ENCODE measurements at places on chromosomes 4 and X. TPM values are rescaled to one million over a fixed set of nuclear protein-coding genes. Genes with fewer than 3 reads are reported as not detected.

GRCh38 chr4:56575820-56576429 lies 70.3 kb downstream of the ARL9 start:
- no peaks in the 10 kb centered on the region for H3K27me3 ChIP-seq
- H3K27ac ChIP-seq, result no peak overlapping the region
- DNase-seq, result no peak
- no peaks in the 10 kb centered on the region for H3K4me1 ChIP-seq
- H3K4me3 ChIP-seq, result no peak overlapping the region

- peaks cover 26% of the 10 kb centered on the region for H3K4me1 ChIP-seq
- peak overlapping the region; percentile 56 for H3K27ac ChIP-seq
- no peak overlapping the region for H3K4me3 ChIP-seq
- H3K27me3 ChIP-seq, result no peaks in the 10 kb centered on the region
- H3K36me3 ChIP-seq, result peaks cover 26% of the 10 kb centered on the region
Measured at GRCh38 chr4:39970671-39971640, 6.8 kb downstream of the PDS5A start.

- H3K27ac ChIP-seq, result no peak overlapping the region
- H3K36me3 ChIP-seq, result no peaks in the 10 kb centered on the region
- no peak for DNase-seq
- H3K4me1 ChIP-seq, result no peaks in the 10 kb centered on the region
- no peak overlapping the region for H3K4me3 ChIP-seq
Measured at GRCh38 chr4:24816797-24817196, 21.4 kb downstream of the SOD3 start.

GRCh38 chr4:101306764-101307615 lies 40.3 kb downstream of the PPP3CA start:
- H3K4me3 ChIP-seq, result peak overlapping the region; percentile 15
- no peaks in the 10 kb centered on the region for H3K27me3 ChIP-seq
- no peak for DNase-seq
- peaks cover 28% of the 10 kb centered on the region for H3K4me1 ChIP-seq

DNA sequence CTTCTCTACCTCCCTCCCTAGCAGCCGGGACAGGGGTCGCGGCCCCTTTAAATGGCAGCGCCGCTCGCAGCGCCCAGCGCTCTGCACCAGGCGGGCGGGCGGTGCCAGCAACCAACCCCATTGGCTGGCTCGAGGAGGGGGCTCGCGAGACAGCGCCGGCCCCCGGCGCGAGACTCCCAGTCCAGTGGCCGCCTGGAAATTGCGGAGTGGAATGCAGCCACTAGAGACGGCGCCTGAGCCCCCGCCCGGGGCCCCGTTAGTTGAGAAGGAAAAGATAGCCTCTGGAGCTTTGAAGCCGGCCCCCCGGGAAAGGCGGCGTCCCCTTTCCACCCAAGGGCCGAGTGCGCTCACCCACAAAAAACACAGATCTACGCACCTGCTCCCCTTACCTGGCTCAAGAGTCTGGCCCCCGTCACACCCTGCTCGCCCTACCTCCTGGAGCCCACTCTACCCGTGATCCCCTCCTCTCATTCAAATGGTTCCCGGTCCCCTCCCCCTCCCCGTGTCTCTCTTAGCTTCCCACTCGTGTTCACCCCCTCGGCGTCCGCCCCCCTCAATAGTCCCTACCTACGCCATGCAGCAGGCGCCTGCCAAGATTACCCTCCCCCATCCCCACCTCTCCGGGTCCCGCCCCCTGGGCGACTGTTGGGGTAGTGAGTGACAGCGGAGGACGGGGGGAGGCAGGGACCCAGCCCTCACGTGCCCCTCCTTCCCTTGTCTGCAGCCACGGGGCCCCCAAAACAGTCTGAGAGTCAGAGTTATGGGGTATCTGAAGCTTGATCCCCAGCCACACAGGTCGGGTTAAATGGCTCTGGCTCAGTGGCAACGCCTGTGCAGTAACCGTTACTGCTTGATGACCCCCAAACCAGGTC lies at the start of gene ZMYM3:
ZMYM3 (minus strand) TSS at position 49 of the 872 bp plus-strand sequence. CDS start 885 bp downstream, outside the sequence.
- peak; percentile 93 for DNase-seq
- peak within 1 kb of the TSS; percentile 63 for H3K4me3 ChIP-seq
- H3K27me3 ChIP-seq, result no peaks in the 10 kb centered on the region
- H3K4me1 ChIP-seq, result no peaks in the 10 kb centered on the region
- peak within 1 kb of the TSS; percentile 81 for H3K27ac ChIP-seq

- no peak for DNase-seq
- no peak overlapping the region for H3K4me3 ChIP-seq
- no peaks in the 10 kb centered on the region for H3K27me3 ChIP-seq
- no peaks in the 10 kb centered on the region for H3K4me1 ChIP-seq
- no peak overlapping the region for H3K27ac ChIP-seq
- no peaks in the 10 kb centered on the region for H3K36me3 ChIP-seq
Measured at GRCh38 chr4:92232566-92232965, 71.2 kb upstream of the GRID2 start.

DNA sequence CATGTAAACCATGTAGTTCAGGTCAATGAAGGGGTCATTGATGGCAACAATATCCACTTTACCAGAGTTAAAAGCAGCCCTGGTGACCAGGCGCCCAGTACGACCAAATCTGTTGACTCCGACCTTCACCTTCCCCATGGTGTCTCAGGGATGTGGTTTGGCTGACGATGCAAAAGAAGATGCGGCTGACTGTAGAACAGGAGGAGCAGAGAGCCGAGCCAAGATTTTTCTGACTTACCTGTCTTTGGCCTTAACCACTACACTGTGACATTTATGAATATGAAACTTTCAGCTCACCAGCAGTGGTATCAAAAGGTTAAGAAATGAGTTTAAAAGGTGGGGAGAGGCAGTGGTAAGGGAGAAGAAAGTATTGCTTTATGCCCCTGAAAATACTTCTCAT lies 309.8 kb downstream of the BCOR start:
- no peak overlapping the region for H3K27ac ChIP-seq
- DNase-seq, result no peak
- H3K4me3 ChIP-seq, result no peak overlapping the region
- no peaks in the 10 kb centered on the region for H3K27me3 ChIP-seq
- no peaks in the 10 kb centered on the region for H3K36me3 ChIP-seq

DNA sequence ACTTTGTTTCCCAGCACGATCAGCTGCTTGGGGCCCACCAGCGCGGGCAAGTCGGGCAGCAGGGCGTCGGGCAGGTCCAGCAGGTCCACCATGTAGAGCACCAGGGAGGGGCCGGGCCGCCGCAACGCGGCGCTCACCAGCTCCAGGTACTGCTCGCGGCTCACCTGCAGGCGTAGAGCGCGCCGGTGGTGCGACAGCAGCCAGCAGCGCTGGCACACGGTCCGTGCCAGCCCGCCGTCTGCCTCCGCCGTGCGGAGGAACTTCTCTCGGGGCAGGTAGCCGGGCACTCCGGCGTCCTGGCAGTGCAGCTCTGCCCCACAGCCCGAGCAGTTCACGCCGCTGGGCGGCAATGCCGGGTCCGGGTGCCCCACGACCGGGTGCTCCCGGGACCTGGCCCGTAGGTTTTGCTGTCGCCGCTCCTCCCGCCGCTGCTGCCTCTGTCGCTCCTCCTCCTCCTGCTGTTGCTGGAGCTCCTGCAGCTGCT lies 527 bp downstream of the NOA1 start:
- peak; percentile 89 for DNase-seq
- H3K4me1 ChIP-seq, result peaks cover 40% of the 10 kb centered on the region
- peaks cover 24% of the 10 kb centered on the region for H3K36me3 ChIP-seq
- no peaks in the 10 kb centered on the region for H3K27me3 ChIP-seq

DNA sequence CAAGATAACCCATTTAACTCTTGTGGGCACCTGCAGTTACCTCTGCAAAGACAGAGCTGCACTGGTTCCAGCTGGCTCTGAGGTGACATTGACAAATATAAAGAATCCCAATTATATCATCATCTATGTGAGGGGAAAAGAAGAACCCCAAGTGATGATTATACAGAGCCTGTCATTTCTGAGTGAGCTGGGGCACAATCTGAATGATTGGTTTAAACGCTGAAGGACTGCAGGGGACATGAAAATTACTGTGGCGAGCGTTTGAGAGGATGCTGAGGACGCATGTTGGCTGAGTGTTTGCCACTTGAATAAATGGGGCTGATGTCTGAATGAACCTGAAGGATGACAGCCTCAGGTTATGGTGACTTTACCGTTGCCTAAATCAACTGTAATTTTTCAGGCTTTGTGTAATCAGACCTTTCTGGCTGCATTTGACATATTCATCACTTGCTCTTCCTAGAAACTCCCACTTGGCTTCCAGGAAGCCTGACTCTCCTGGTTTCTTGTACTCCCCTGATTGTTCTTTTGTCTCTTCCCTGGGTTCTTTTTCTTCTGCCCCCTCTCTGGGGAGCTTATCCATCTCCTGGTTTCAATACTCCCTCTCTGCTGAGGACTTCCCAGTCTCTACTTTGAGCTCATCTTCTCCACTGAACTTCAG lies 4.1 kb upstream of the HSD17B10 start:
- H3K4me1 ChIP-seq, result no peaks in the 10 kb centered on the region
- DNase-seq, result no peak
- no peaks in the 10 kb centered on the region for H3K36me3 ChIP-seq
- no peak overlapping the region for H3K4me3 ChIP-seq

DNA sequence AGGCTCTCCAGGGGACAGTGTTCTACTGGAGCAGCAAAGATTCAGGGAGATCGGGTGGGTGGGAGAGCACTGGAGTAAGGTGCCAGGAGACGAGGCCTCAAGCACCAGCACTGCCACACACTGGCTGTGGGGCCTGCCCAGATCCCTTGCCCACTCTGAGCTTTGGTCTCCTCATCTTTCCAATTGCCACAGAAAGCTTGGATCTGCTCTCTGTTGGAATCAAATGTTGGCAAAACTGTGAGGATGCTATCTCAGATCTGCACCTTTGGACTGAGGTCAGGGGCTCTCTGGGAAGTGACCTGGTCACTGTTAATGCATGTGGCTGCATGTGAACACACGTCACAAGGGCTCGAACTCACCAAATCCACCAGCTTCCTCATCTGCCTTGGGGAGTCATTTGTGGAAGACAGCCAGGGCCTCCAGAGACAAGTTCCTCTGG lies 1.3 kb downstream of the RIPPLY1 start:
- no peak for DNase-seq
- H3K36me3 ChIP-seq, result no peaks in the 10 kb centered on the region
- no peak overlapping the region for H3K27ac ChIP-seq
- H3K4me3 ChIP-seq, result no peak overlapping the region

DNA sequence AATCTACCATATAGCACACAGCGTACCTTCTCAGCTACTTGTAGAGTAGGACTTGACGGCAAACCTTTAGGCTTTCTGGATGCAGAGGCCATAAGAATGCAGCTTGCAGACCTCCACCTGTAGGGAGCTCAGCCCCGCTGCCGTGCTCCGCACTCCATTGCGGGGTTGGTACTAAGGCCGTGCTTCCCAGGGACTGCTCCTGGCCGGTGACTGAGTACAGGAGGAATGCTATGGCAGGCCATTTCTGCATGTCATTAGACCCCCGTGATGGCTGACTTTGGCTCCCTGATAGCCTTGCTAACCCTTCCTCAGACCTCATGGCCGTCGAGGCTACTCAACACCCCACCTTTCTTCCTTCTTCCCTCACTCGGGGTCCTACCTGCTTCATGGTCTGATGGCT lies 26.4 kb downstream of the TIGD2 start:
- H3K27me3 ChIP-seq, result no peaks in the 10 kb centered on the region
- H3K27ac ChIP-seq, result no peak overlapping the region
- no peak for DNase-seq
- H3K36me3 ChIP-seq, result no peaks in the 10 kb centered on the region
- H3K4me3 ChIP-seq, result no peak overlapping the region

GRCh38 chr4:117831060-117831683 lies 203.1 kb upstream of the NDST3 start:
- H3K4me3 ChIP-seq, result no peak overlapping the region
- H3K36me3 ChIP-seq, result no peaks in the 10 kb centered on the region
- DNase-seq, result no peak

GRCh38 chrX:119708936-119709335 lies 16.0 kb upstream of the SEPTIN6 start:
- no peak overlapping the region for H3K4me3 ChIP-seq
- no peak for DNase-seq
- no peaks in the 10 kb centered on the region for H3K36me3 ChIP-seq
- no peak overlapping the region for H3K27ac ChIP-seq
- H3K4me1 ChIP-seq, result no peaks in the 10 kb centered on the region

- H3K36me3 ChIP-seq, result peaks cover 23% of the 10 kb centered on the region
- H3K4me3 ChIP-seq, result no peak overlapping the region
- H3K4me1 ChIP-seq, result peaks cover 31% of the 10 kb centered on the region
- no peak overlapping the region for H3K27ac ChIP-seq
- DNase-seq, result no peak
Measured at GRCh38 chr4:6991771-6992557, 51.2 kb upstream of the TADA2B start.

GRCh38 chrX:3435057-3435456 lies 88.6 kb upstream of the MXRA5 start:
- DNase-seq, result no peak
- H3K27ac ChIP-seq, result no peak overlapping the region
- no peak overlapping the region for H3K4me3 ChIP-seq
- H3K36me3 ChIP-seq, result no peaks in the 10 kb centered on the region
- H3K4me1 ChIP-seq, result no peaks in the 10 kb centered on the region
- H3K27me3 ChIP-seq, result no peaks in the 10 kb centered on the region

DNA sequence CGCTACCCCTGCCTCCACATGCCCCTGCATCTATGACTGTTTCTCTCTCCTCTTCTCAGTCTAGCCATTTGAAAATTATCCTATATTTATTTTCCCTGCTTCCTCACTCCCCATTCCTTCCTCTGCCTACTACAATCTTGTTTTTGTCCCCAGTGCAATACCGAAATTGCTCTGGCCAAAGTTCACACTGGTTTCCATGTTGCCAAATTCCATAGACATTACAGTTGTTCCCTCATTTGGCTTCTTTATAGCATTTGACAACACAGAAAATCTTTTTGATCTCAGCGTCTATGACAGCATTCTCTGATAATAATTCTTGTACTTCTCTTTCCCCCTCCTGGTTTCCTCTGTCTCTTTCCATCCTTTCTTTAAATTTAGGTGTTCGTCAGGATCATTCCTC lies 99.4 kb downstream of the GPR82 start:
- H3K4me1 ChIP-seq, result no peaks in the 10 kb centered on the region
- DNase-seq, result no peak
- no peaks in the 10 kb centered on the region for H3K27me3 ChIP-seq
- H3K36me3 ChIP-seq, result no peaks in the 10 kb centered on the region

DNA sequence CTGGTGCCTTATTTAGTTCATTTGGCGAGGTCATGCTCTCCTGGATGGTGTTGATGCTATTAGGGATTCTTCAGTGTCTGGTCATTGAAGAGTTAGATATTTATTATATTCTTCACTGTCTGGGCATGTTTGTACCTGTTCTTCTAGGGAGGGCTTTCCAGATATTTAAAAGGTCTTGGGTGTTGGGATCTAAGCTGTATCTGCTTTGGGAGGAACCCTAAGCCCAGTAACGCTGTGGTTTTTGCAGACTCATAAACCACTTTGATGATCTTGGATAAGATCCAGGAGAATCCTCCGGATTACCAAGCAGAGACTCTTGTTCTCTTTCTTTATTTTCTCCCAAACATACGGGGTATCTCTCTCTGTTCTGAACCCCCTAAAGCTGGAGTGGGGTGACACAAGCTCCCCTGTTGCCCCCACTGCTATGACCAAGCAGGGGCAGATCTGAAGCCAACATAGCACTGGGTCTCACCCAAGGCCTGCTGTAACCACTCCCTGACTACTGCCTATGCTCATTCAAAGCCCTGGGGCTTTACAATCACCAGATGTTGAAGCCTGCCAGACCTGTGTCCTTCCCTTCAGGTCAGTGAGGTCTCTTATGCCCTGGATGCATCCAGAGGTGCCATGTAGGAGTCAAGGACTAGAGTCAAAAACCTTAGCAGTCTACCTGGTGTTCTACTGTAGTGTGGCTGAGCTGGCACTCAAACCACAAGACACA lies 187.6 kb downstream of the GUCY2F start:
- H3K27me3 ChIP-seq, result no peaks in the 10 kb centered on the region
- no peak overlapping the region for H3K27ac ChIP-seq
- no peak overlapping the region for H3K4me3 ChIP-seq
- no peaks in the 10 kb centered on the region for H3K4me1 ChIP-seq
- no peaks in the 10 kb centered on the region for H3K36me3 ChIP-seq
- DNase-seq, result no peak

The STK26 gene
- total RNA-seq, result 12.2 TPM

The PNMA5 gene
- total RNA-seq, result not detected

The STPG2 gene
- 0.41 TPM for total RNA-seq

The FTHL17 gene
- not detected for total RNA-seq
